ENCODE measurements at places on chromosomes 2 and 18. TPM values are rescaled to one million over a fixed set of nuclear protein-coding genes. Genes with fewer than 3 reads are reported as not detected.

- DNase-seq = no peak
- no peak overlapping the region for H3K27ac ChIP-seq
- H3K27me3 ChIP-seq = no peaks in the 10 kb centered on the region
- H3K4me1 ChIP-seq = peaks cover 9% of the 10 kb centered on the region
- H3K4me3 ChIP-seq = no peak overlapping the region
Measured at GRCh38 chr2:95073856-95074662, 47.5 kb downstream of the MRPS5 start.

DNA sequence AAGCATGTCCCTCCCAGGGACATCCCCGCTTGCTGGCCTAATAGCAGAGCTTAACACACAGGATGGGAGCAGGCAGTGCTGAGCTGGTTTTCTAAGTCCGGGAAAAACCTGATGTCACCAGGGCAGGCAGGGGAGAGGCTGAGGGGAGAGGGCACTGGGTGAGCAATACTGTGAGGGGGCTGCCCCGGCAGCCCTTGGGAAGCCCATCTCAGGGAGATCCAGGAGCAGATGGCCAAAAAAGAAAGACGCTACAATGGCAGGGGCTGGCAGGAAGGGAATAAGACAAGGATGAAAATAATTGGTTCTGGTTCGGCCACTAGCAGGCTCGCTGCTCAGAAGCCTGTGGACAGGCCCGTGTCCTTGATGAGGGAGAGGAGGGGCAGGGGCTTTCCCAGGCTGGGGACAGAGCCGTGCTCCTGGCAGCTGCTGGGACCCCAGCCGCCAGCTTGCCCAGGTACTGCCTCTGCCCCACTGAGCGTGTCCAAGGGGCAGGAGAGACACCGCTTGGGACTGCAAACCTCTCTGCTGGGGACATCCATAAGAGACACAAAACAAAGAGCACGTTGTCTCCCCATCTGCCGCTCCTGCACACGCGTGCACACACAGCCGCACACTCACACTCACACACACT, 30.2 kb downstream of the SMAD7 start:
- no peak overlapping the region for H3K4me3 ChIP-seq
- H3K27ac ChIP-seq = peak overlapping the region; percentile 53
- peaks cover 81% of the 10 kb centered on the region for H3K4me1 ChIP-seq
- H3K36me3 ChIP-seq = peaks cover 17% of the 10 kb centered on the region

- H3K27ac ChIP-seq = no peak overlapping the region
- peaks cover 27% of the 10 kb centered on the region for H3K4me1 ChIP-seq
- DNase-seq = no peak
- no peaks in the 10 kb centered on the region for H3K36me3 ChIP-seq
Measured at GRCh38 chr18:12238826-12239225, 15.3 kb upstream of the CIDEA start.

COL4A3 gene
- 29.6 TPM for total RNA-seq

DNA sequence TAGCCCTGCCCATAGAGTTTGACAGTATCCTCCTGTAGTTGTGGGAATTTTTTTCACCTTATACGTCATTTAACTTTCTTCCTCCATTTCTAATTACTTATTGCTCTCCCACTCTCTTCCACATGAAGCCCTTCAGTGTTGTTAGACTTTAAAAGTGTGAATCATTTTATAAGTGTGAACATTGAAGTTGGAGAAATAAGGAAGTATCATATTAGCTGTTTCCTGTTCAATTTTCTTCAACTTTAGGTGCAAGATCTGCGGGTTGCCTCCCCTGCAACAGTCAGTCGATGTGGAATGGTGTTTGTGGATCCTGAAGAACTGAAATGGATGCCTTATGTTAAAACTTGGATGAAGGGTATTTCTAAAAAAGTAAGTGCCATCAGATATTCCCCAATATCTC, 138.1 kb downstream of the DNAH6 start:
- no peak overlapping the region for H3K27ac ChIP-seq
- no peaks in the 10 kb centered on the region for H3K27me3 ChIP-seq
- no peaks in the 10 kb centered on the region for H3K4me1 ChIP-seq
- no peaks in the 10 kb centered on the region for H3K36me3 ChIP-seq

All from thoracic aorta (tissue), 2 donors.